Activated CD8-positive, alpha-beta T cell treated with anti-CD3 and anti-CD28 coated beads for 36 hours (primary cell): ENCODE measurements at places on chromosomes 1 and 21. TPM values are rescaled to one million over a fixed set of nuclear protein-coding genes. Genes with fewer than 3 reads are reported as not detected.
A peak's percentile ranks its signal among the peaks of the same experiment; 100 is the strongest.

Gene S100A12
- not detected for total RNA-seq

Gene ABCA4
- not detected for total RNA-seq

Gene HLX
- total RNA-seq: not detected

Gene ADAM30
- not detected for total RNA-seq

Gene DIPK1A
- 8.1 TPM for total RNA-seq

Gene ERG
- not detected for total RNA-seq

Gene RGS18
- not detected for total RNA-seq

Gene COL16A1
- not detected for total RNA-seq

Gene GPR157
- 3.4 TPM for total RNA-seq

GRCh38 chr1:68370101-68370915 is 79.4 kb downstream of the RPE65 start:
- DNase-seq: no peak
- H3K4me1 ChIP-seq: no peaks in the 10 kb centered on the region
- H3K4me3 ChIP-seq: no peak overlapping the region

GRCh38 chr1:100219883-100220282 is 29.8 kb downstream of the DBT start:
- H3K27ac ChIP-seq: no peak overlapping the region
- H3K27me3 ChIP-seq: no peaks in the 10 kb centered on the region
- peaks cover 13% of the 10 kb centered on the region for H3K4me1 ChIP-seq
- peak; percentile 13 for DNase-seq
- H3K4me3 ChIP-seq: no peak overlapping the region

GRCh38 chr1:94096797-94097549 is 24.0 kb downstream of the ABCA4 start:
- no peak for DNase-seq
- H3K4me1 ChIP-seq: peaks cover 16% of the 10 kb centered on the region
- H3K27ac ChIP-seq: no peak overlapping the region

GRCh38 chr1:181318858-181319235 is 164.5 kb upstream of the CACNA1E start:
- peak; percentile 46 for DNase-seq
- H3K27ac ChIP-seq: no peak overlapping the region
- H3K4me1 ChIP-seq: peaks cover 22% of the 10 kb centered on the region
- H3K36me3 ChIP-seq: no peaks in the 10 kb centered on the region
- H3K27me3 ChIP-seq: peaks cover 53% of the 10 kb centered on the region
- peak overlapping the region; percentile 49 for H3K4me3 ChIP-seq

GRCh38 chr1:224705578-224705977 is 89.5 kb downstream of the CNIH3 start:
- H3K27ac ChIP-seq: no peak overlapping the region
- H3K27me3 ChIP-seq: no peaks in the 10 kb centered on the region
- no peak for DNase-seq
- no peaks in the 10 kb centered on the region for H3K36me3 ChIP-seq

DNA sequence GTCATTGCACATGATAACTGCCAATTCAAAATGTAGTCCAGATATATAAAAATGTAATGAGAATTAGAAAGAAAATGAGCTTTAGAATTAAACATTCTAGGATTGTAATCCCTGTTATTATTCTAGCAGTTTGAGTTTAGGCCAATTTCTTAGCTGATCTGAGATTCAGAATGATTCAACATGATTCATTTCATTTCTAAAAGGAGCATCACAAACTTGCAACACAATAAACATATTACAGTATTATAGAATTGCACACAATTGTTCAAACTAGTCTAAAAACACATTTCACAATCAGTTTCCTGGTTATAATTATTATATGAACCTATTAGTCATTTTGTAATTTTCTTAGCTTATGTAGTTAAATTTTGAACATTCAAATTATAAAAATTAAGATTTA is 43.3 kb upstream of the TSHB start:
- no peaks in the 10 kb centered on the region for H3K4me1 ChIP-seq
- no peak for DNase-seq
- H3K36me3 ChIP-seq: peaks cover 7% of the 10 kb centered on the region
- H3K4me3 ChIP-seq: no peak overlapping the region

DNA sequence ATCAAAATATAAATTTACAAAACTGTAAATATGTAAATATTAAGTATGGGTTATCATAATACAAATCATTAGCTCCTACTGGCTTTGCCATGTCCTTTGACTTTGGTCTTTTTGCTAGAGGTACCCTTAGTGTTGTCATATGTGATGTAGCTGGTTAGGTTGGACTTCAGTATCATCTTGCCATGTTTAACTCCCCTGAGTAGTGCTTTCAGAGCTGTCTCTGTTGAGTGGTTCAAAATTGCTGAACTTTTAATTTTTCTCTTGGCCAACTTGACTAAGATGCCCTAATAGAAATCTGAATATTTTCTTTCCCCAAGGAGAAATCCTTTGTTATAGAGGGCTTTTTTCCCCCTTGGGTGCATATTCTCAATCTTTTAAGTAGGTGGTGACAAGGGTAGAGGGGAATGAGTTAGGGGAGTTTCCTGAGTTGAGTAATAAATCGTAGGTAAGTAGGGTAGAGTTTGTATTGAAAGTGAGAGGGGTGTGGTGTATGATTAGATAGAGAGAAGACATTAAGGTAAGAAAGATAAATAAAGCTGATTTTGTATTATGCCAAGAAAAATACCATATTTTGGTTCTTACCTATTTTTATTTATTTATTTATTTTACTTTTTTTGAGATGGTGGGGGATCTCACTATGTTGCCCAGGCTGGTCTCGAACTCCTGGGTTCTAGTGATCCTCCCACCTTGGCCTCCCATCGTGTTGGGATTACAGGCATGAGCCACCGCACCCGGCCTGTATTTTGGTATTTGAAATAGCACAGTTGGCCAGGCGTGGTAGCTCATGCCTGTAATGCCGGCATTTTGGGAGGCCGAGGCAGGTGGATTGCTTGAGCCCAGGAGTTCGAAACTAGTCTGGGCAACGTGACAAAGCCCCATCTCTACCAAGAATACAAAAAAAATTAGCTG is 21.8 kb downstream of the RPRD2 start:
- no peak for DNase-seq
- no peak overlapping the region for H3K4me3 ChIP-seq
- peak overlapping the region; percentile 50 for H3K27ac ChIP-seq
- H3K4me1 ChIP-seq: peaks cover 38% of the 10 kb centered on the region
- H3K27me3 ChIP-seq: no peaks in the 10 kb centered on the region
- peaks cover 3% of the 10 kb centered on the region for H3K36me3 ChIP-seq

GRCh38 chr1:54323921-54324250 is 82.3 kb downstream of the SSBP3 start:
- peaks cover 2% of the 10 kb centered on the region for H3K36me3 ChIP-seq
- no peak overlapping the region for H3K27ac ChIP-seq
- no peaks in the 10 kb centered on the region for H3K27me3 ChIP-seq
